ENCODE measurements at places on chromosomes 16 and 17.

- DNase-seq, result no peak
Measured at GRCh38 chr17:56393156-56393555, 200.3 kb upstream of the NOG start.

DNA sequence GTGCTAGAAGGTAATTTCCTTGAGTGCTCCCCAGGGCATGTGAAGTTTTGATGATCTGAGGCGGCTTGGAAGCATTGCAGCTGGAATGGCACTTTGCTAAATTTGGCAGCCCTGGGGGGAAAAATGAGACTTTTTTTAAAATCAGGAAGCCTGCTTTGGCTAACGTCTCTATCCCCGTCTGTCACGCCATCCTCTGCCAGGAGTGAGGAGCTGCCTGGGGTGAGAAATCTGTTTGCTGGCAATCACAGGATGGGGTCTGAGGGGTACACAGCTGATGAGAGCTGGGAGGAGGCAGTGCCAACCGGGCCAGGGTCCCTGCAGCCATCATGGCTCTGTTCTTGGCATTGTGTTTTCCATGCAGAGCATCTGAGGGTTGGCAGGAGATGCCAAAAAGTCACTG lies 2.0 kb downstream of the ABCC12 start:
- DNase-seq, result no peak

DNA sequence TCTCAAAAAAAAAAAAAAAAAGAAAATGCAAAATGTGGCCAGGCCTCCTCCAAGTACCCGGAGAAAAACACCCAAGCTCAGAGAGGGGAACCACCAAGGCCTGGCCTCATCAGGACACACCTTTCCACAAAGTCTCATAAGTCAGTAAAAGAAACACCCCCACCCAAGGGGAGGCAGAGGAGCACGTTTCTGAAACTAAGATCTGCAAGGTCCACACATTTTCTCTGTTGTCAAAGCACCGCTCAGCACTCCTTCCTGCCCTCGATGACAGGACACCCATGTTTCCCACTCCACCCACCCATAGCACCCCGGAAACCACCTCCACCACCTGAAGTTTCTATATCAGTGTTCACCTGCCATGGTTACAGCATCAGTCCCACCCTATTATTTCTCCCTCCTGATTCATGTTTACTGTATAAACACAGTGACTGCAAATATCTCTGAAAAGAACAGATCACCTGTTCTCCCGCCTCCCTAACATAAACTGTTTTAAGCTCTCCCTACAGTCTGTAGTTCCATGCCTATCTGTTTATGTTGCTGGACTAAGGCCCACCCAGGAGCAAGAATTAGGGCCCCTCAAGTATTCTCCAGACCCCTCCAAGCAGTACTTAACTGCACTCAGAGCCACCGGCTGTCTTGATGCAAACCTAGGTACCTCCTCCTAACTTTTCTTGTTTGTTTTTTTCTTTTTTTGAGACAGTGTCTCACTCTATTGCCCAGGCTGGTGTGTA lies 2.0 kb downstream of the CORO7 start:
- no peak for DNase-seq

GRCh38 chr17:43517161-43517560 lies 29.0 kb downstream of the ETV4 start:
- no peak for DNase-seq

GRCh38 chr17:45902892-45903346 lies 8.6 kb downstream of the MAPT start:
- no peak for DNase-seq

- no peak for DNase-seq
Measured at GRCh38 chr16:27400751-27401620, 988 bp upstream of the IL21R start.

DNA sequence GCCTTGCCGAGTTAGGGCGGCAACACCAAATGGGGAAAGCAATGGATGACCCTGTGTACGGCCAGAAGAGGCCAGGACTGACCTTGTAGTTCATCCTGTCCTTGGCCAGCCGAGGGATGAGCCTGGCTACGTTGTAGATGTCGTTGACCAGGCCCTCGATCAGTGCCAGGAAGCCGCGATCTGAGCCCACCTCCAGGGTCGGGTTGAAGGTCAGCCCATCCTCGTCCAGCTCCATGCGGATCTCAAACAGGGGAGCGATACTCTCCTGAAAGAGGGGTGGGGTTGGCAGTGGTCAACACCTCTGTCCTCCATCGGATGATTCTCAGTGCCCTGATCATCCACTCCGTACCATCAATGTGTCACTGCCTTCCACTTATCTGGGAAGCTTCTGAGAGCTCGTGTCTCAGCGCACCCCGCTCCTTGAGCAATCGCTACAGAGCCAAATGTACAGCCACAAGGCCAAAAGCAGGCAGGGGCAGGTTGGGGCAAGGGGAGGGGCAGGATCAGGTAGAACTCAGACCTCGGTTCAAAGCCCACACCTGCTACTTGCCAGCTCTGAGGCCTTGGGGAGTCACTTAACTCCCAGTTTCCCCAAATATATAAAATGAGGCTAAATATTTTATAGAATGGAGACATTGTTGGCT lies 39.9 kb downstream of the DNAH17 start:
- DNase-seq, result no peak

GRCh38 chr17:71427801-71428200 lies 693.0 kb upstream of the SOX9 start:
- no peak for DNase-seq

DNA sequence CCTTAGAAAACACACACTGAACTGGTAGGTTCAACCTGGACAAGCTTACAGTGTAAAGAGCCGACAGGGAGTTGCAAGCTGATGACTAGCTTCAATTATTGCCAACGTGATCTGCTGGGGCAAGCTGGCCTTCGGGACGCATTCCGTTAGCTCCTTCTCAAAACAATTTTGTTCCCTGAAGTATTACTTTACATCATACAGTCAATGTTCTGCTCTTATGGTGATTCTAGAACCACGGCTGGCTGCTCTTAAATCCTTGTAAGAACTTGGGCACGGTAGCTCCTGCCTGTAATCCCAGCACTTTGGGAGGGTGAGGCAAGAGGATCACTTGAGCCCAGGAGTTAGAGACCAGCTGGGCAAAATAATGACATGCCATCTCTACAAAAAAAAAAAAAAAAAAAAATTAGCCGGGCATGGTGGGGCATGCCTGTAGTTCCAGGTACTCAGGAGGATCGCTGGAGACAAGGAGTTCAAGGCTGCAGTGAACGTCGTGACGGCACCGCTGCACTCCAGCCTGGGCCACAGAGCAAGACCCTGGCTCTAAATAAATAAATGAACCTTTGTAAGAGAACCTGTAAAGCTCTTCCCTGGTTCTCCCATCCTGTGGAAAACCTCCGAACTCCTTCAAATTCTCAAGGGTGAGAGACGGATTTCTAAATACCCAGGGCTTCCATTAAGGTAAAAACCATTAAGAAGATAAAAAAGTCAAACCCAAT lies 2.0 kb downstream of the CDIP1 start:
- DNase-seq, result no peak

DNA sequence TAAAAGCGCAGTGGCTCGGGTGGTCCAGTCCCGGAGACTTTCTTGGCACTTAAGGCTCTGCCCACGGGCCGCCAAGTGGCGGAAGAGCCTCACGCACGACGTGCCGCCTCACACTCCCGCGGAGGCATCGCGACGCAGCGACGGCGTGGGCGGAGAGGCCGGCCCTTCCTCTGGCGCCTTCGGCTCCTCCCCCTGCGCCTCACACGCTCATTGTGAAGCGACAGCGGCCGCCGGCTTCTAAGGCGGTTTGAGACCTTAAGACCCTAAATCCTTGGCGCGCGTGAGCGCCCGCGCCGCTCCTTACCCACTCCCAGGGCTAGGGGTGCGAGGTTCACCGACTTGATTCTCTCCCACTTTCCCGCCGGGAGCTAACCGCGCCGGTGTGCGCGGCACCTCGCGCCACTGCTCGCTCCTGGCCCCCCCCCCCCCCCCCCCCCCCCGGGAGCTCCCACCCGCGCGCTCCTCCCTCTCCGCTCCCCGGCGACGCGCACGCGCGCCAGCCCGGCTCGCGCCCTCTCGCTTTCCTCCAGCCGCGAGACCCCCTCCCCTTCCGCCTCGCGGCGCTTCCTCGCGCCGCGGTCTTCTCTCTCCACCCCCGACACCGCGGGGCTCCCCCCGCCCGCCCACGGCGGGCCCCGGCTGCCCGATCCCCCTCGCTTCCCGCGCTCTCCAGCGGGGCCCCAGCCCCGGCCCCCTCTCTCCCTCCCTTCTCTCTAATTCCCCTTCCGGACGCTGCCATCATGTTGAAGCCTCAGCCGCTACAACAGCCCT lies at the start of gene ATXN2L:
ATXN2L (plus strand) TSS at position 480 of the 771 bp plus-strand sequence; CDS start at position 741, 261 bp downstream.
- peak; percentile 96 for DNase-seq

GRCh38 chr17:47877368-47878034 lies 18.5 kb upstream of the SP2 start:
- no peak for DNase-seq

- no peak for DNase-seq
Measured at GRCh38 chr17:82844796-82845162, 5.0 kb upstream of the ZNF750 start.

GRCh38 chr17:77841742-77842527 lies 116.6 kb upstream of the TNRC6C start:
- no peak for DNase-seq

DNA sequence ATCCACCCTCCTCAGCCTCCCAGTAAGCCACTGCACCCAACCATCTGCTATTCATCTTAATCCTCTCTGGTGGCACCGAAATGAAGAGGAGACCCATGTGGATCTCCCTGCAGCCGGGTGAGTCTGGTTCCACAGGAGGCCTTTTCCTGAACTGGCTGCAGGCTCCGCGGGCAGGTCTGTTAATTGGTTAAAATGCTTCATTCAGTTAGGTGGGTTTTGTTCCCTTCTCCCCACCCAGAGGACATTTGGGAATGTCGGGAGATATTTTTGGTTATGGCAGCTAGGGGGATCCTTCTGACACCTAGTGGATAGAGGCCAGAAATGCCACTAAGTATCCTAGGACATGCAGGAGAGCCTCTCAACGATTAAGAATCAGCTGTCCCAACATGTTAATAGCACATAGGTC lies 16.7 kb downstream of the C16orf54 start:
- DNase-seq, result peak; percentile 58

DNA sequence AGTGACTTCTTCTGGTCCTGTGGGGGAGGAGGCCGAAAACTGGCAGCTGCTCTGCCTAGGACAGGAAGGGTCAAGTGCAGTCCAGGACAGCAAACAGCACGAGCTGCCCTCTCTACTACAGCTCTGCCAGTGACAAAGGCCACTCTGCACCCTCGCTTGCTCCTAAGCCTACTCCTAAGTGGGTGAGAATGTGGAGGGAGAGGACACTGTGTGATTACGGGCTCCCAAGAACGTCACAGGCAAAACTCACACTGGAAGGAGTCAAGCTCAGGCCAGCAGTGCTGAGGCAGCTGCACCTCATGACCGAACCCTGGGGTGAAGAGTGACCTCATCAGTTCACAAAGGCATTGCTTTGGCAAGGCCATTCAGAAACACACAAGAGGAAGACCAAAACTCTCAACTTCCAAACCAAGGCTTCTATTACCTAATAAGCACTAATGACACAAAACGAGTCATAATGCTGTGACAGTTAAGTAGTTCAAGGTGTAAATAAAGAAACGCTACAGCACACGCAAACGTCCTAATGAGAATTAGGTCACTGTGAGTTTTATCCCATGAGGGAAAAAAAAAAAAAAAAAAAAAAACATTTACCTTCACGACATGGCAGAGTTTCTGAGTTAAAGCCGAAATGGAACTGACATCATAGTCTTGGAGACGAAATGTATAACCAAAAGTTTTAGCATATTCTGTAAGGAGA lies 35.1 kb downstream of the MARF1 start:
- DNase-seq, result peak; percentile 35

DNA sequence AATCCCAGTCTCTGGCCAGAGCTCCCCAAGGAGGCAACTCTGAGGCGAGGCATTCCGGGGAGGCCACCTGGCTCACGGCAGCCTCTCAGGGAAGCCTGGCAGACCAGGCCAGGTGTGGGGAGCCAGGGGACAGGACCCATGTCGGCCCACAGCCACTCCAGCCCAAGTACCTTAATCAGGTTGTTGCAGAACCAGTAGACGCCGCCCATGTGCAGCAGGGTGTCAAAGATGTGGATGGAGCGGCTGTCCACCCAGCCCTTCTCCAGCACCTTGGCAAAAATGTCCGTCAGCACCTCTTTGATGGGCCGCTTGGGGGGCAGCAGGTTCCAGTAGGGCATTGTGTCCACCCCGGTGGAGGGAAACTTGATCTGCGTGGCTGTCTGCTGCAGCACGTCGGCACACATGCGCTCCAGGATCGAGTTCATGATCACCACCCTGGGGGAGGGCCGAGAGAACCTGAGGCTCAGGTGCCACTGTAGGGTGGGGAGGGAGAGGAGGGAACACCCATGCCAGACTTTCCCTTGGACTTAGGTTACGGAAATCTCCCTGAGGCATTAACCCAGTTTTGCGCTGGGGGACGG lies 7.8 kb downstream of the CSF3 start:
- DNase-seq, result no peak

DNA sequence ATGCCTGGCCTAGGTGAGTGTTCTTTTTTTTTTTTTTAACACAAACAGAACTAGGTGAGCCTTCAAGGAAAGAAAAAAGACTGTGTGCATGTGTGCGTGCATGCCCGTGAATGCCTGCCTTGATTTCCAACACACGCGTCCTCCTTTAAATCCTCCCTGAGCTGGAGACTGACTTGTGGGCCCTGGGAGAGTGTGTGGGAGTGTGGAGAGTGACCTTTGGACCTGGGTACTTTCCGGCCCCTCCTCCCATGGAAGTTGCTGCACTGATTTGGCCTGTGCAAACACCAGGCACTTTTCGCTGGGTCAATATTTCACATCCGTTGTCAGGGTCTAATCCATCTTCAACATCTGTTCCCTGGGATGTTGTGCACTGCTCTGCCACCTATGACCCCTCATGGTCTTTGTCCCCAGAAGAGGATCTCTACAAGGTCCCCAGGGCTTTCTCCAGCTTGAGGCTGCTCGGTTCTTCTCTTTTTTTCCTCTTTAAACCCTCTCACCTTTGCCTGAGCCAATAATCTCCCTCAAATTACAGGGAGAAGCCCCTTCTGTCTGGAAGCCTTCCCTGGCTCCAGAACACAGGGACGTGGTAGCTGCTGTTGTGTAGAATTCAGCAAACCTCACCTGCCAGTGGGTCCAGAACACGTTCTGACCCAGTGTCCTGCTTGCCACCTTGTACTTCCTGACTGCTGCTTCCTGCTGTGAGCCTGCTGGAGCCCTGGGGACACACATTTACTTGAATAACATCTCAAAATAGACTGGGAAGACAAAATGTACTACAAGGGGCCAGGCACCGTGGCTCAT lies 20.8 kb upstream of the ATP5MC1 start:
- no peak for DNase-seq

DNA sequence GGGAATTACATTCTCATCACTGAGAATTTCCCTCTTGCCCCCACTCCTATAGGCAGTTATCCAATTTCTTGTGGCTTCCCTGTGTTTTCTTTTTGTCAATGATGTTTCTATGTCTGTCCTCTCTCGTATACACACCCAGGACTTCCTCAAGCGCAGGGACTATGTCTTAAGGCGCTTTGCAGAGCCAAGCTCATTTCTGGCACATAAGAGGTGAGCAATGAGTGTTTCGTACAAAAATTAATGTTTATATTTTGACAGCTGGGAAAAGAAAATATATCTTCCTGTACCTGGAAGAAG lies 947 bp downstream of the DDX42 start:
- DNase-seq, result peak; percentile 55

GRCh38 chr17:50208611-50209061 lies 7.2 kb upstream of the COL1A1 start:
- DNase-seq, result no peak

- no peak for DNase-seq
Measured at GRCh38 chr17:66518108-66518507, 215.7 kb downstream of the PRKCA start.

GRCh38 chr17:32590974-32591373 lies 104.2 kb downstream of the CDK5R1 start:
- DNase-seq, result no peak

All from RKO (cell line).